Testis (tissue), 5 donors: ENCODE measurements at places on chromosomes 3 and 15. TPM values are rescaled to one million over a fixed set of nuclear protein-coding genes. Genes with fewer than 3 reads are reported as not detected.

Gene TRAK1
- total RNA-seq: 94.1 TPM

DNA sequence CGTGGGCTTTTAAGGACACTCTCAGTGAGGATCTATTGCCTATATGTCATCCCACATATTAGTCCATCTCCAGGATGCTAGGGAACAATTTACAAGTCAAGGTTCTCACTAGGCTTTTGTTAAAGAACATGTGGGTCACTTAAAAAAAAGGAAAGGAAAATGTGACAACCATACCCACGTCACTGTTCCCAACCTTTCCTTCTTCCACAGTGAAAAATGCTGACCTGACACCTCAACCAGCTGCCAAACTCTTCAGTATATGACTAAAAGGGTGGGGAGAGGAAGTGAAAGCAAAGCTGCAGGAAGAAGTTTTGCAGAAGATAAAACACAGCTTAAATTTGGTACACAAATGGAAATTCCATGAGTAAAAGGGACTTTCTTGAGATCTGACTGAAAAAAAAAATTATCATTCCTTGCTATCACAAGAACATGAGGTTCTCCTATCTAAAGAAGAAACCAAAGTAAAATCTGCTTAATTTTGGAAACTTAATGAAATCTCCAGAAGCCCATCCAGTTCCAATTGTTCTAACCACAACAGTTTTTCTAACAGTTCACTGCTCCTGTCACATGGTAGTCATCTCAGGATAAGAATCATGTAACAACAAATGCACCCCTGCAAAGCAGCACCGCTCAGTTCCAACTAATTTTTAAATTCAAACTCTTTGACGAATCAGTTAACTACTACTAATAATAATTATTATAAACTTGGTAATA, 117.0 kb upstream of the TSPAN3 start:
- peak; percentile 26 for DNase-seq

DNA sequence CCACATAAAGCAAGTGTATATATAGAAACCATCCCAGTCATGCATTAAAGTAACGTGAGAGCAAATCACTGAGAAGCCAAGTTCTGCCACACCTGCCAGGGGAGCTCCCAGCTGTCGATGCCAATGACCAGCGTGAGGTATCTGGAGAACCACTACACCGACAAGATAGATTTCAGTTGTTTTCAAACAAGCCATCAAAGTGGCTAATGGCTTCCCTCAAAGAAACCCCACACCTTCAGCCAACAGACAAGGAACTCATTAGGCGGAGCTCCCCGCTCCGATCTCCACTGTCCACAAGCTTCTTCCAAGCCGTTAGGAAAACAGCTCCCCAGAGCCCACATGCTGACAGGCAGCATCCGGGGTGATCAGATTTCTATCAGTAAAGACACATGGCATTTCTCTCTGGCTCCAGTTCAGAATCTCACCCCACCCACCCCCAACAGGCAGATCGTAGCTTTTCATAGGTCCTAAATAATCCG, 54.2 kb upstream of the SPATA12 start:
- no peak for DNase-seq

Gene GABRR3
- 0.19 TPM for total RNA-seq

DNA sequence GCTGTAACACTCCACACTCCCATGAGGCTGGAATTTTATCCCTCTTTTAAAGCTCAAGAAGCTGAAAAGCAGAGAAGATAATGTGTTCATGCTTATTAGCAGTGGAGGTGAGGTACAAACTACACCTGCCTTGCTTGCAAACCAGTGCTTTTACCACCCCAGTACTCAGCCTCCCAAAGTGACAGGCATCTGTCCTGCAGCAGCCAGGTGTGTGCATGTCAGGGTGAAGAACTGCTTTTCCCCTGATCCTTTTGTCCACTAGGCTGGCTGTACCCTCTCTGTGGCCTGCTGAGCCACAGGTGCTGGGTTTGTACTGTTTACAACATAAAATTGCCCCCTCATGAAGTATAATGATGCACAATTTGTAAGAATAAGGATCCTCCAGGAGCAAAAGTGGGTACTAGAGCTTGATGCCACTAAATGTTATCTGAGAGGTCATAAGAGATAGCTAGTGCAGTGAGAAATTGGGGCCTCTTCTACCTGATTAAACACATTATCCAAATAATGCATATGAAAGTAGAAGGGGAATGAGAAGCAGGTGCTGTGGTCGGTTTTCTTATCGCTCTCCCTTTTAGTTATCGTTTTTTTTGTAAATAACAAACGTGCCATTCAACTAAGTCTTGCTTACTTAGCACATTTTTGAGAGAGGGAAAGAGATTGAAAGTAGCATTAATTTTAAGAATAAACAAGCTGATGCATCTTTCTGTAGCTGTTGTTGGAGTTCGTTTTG, 39.2 kb upstream of the GADL1 start:
- no peak for DNase-seq

GRCh38 chr3:105806359-105806758, 62.5 kb downstream of the CBLB start:
- no peak for DNase-seq

DNA sequence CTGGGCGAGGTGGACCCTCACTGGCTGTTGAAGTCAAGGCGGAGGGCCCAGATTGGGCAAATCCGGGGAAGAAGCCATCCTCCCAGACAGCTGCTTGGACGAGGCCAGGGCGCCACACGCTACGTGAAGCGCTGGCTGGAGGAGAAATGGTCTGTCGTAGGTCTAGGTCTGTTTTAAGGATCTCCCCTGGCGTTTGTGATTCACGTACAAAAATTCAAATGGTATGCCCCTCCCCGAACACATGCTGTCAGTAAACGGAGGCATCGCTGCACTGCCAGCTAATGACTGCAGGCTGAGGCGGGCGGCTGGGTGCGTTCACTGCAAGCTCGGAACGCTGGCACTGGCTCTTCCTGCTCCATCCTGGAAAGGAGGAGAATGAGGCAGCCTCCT, 69.9 kb downstream of the EPHB3 start:
- DNase-seq: no peak

- no peak for DNase-seq
Measured at GRCh38 chr15:39918688-39919385, 1.2 kb downstream of the GPR176 start.

Gene ERC2
- 1.9 TPM for total RNA-seq

DNA sequence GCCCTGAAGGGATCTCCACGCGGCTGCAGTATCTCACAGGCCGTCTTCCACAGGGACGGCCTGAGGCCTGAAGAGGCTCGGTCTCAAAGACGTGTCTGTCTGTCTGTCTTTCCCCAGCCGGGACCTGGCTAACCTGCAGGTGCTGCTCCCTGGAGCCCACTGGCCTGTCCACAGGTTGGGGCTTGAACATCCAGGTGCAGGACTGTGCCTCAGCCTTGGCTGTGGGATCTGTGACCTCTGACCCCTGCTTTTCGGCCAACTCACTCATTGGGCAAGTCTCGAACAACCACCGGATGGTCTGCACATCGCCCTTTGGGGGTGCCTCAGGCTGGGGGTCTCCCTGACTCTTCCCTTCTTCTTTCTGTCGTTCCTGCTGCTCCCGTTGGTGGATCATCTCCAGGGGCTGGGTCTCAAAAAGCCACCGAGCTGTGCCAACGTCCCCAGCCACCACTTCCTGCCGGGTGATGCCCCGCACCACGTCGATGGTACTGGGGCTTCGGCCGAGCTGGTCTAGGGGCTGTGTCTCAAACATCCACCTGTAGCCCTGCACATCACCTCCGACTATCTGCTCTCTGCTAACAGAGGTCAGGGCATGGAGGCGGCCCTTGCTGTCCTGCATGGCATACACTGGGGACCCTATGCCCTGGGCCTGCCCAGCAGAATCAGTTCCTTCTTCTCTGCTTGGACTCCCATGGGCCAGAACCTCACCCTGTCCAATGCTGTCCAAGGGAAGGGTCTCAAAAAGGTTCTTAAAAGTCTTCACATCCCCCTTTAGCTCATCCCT, 4.8 kb downstream of the XIRP1 start:
- DNase-seq: no peak

GRCh38 chr15:37098468-37099318, 1.7 kb downstream of the MEIS2 start:
- peak; percentile 45 for DNase-seq

GRCh38 chr3:18559331-18559842, 134.2 kb upstream of the SATB1 start:
- peak; percentile 27 for DNase-seq

- DNase-seq: no peak
Measured at GRCh38 chr15:35087759-35088158, 2.7 kb upstream of the NANOGP8 start.

Gene KLHL40
- total RNA-seq: 3.1 TPM

- DNase-seq: no peak
Measured at GRCh38 chr3:5389057-5389456, 201.6 kb downstream of the EDEM1 start.

DNA sequence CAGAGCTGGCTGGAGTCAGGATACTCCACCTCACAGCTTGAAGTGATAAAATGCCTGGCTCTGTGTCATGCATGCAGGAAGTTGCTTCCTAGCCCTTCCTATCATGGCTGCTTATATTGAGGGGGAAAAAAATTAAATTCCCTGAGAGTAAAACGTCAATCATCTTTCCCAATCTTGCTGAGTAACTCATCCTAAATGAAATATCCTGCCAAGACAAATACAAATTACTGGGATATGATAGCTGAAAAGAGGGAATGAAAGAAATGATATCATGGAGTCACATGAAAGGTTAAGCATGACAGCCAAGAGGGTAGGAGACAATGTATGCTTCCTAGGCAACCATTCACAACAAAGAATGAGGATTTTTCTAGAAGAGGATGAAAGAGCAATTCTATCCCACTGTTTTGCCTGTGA, 110.6 kb downstream of the ABI3BP start:
- DNase-seq: no peak

GRCh38 chr3:23653647-23654525, 151.9 kb upstream of the UBE2E1 start:
- no peak for DNase-seq

DNA sequence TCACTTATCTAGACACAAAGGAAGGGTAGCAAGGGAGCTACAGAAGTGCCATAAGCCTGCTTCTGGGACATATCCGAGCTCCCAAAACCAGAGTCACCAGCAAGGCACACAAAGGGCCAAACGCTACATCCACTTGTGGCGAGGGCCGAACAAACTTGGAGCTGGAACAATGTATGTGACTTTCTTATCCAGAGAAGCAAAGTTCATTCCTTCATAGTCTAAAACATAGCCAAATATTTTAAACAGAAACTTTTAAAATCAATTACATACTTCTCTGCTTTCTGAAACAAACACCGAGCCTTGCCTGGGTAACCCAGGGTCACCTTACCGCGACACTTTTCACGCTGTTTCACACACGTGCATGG, 15.9 kb downstream of the ZXDC start:
- no peak for DNase-seq

Gene PLEKHO2
- total RNA-seq: 17.2 TPM

DNA sequence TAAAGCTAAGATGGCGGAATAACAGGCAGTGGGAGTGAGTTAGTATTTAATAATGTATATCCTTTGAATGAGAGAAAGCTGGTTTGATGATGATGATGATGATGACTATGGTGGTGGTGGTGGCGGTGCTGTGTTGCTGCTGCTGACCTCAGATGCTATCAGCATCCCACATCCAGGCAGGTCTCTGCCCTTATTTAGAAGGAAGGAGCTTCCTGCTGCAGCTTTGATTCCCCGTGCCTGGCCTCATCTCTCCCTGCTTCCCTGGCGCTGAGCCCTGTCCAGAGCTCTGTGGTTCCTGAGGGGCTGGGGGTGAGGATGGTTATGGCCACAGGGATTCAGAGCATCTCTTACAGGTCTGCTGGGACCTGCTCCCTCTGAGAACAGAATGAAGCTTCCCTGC, 73.1 kb downstream of the RAB11A start:
- DNase-seq: no peak

DNA sequence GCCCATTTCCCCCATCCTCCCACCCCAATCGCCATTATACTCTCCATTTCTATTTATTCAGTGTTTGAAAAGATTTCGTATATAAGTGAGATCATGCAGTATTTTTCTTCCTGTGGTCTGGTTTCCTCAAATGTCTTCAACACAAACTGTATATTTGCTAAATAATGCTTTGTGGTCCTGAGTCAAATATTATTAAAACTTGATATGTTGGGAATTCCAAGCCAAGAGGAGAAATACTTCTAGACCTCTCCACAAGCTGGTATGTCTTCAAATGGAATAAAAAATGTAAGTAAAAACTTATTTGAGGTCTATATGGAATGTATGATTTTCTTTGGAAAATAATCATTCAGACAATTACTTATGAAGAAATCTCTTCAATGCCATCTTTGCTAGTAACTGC, 122.5 kb upstream of the TSC22D2 start:
- DNase-seq: no peak

GRCh38 chr3:105526360-105527111, 159.8 kb downstream of the ALCAM start:
- no peak for DNase-seq

- no peak for DNase-seq
Measured at GRCh38 chr3:21462141-21462540, 288.9 kb downstream of the ZNF385D start.

DNA sequence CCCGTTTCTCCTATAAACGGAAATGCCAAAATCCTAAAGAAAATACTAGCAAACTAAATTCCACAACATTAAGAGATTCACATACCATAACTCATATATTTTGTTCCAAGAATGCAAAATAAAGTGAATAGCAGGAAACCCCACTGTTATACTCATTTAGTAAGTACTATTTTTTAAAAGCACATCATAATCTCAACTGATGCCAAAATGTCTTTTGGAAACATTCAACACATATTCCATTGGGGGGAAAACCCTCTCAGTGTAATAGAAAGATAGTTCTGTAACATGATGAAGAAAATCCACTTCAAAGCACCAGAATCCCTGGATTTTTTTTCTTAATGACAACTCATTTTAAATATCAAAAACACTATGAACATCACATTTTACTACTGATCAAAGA, 93.0 kb upstream of the EIF1B start:
- no peak for DNase-seq

DNA sequence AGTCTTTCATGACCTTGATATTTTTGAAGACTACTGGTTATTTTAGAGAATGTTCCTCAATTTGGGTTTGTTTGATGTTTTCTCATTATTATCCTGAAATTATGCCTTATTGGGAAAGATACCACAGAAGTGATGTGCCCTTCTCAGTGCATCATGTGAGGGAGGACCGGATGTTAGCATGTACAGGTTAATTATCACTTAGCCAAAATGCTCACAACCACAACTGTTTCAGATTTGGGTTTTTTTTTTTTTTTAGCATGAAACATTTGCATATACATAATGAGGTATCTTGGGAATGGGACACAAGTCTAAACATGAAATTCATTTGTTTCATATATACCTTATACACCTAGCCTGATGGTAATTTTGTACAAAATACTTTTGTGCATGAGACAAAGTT, 59.8 kb downstream of the PIK3R4 start:
- DNase-seq: no peak

DNA sequence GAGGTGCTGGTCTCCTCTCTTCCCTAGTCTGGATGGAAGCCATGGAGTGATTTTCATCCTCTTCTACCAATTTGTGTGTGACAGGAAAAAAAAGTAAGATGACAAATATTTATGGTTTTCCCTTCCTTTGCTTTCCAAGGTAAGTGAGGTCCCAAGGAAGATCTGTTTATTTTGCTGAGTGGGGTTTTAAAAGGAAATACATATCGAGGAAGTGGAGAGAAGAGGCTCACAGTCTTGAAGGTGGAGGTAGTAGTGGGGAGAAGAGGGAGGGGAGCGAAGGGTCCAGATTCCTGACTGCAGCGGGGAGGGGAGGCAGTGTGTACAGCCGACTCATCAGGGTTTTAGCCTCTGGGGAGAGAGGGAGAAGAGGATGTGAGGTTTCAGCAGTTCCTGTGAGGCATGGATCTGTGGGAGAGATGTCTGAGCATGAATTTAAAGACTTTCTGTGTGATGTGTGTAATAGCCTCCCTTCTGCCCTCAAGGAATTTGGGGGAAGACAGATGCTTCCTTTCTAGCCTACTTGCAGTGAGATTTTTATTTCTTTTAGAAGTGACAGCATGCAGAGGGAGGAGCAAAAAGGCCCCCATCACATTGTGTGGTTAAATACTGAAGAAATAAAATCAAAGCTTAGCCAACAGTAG, 272.4 kb downstream of the THRB start:
- no peak for DNase-seq
